Putamen (tissue), 1 donor: ENCODE measurements at places on chromosomes 5 and 9.

- DNase-seq = no peak
Measured at GRCh38 chr5:124641154-124641792, 105.2 kb downstream of the ZNF608 start.

- no peak for DNase-seq
Measured at GRCh38 chr5:41094871-41095270, 23.7 kb upstream of the MROH2B start.

DNA sequence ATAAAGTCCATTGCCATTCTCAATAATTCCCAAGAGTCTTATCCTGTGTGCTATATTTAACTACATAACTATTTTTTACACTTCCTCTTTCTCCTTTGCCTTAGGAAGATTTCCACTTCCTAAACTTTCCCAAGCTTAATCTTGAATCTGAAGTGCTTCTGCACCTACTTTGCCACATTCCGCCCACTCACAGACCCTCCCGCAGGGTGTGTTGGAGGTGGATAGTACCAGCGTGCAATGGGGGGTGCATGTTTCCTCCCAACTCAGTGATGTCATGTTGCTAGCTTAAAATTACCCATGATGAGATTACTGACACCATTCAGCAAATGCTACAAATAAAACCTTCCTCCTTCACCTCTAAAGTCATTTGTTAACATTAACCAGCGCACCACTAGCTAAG is 460.2 kb downstream of the NR2F1-AS1 start:
- DNase-seq = no peak

GRCh38 chr5:178449163-178450070 is 140.8 kb downstream of the COL23A1 start:
- DNase-seq = no peak

DNA sequence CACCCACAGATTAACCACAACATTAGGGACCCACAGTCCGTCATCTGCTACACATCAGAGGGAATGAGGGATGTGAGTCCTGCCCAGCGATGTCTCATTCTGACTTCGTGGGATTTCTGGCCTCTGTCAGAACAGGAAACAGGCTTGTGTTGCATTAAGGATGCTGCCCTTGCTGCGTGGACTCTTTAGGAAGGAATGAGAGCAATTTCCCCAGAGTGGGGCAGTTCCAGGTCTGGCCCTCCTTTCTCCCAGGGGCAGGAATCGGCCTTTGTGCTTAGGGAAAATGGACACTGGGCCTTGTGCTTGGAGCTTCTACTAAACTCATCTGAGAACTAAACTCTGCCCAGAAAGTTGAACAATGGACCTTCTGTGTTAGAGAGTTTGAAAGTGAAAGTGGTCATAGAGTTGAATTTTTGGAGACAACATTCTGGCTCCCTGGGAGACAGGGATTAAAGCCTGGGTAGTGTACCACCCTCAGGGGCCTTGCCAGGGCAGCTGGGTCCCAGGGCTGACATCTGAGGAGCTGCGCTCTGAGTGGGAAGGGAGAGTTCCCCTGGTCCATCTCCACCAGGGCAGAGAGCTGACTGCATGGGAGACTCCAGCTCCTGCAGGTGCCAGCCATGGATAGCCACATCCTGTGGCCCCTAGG is 37.8 kb upstream of the S1PR3 start:
- DNase-seq = peak; percentile 53

GRCh38 chr5:11520241-11520930 is 383.9 kb downstream of the CTNND2 start:
- no peak for DNase-seq

- DNase-seq = no peak
Measured at GRCh38 chr5:176934309-176934930, 35.3 kb upstream of the HK3 start.

DNA sequence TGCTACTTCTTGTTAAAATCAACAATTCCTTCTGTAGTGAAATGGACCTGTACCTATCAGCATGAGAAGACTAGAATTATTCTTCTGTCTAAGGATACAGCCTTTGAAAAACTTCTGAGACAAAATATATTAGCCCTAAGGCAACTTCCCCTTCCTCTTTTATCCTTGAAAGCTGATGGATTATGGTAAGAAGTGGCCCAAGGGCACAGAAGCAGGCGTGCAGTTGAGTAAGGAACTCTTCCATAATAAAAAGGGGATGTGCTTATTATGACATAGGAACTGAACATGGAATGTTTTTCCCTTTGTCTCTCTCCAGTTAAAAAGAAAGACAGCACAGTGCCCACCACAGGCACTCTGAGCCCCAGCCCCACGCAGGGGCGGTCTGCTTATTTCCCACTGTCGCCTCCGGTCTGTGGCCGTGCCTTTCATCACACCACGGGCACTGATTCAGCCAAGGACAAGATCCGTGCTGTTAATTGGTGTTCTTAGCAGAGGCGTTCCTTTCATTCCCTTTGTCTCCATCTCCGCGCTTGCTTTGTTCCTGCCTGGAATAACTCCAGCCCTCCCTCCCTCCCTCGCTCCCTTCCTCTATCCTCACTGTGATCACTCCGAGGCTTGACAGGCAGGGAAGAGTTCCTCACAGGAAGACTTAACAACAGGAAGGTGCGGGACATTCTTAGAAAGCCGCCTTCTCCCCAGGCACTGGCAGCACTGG is 135.9 kb upstream of the OTULINL start:
- peak; percentile 79 for DNase-seq

GRCh38 chr5:58279259-58279658 is 180.6 kb downstream of the PLK2 start:
- DNase-seq = no peak
